Stimulated activated CD8-positive, alpha-beta memory T cell treated with anti-CD3 and anti-CD28 coated beads, Interleukin-4, amount 100 ng/mL, for 1 hour (primary cell): ENCODE measurements at places on chromosomes 7 and 10.

DNA sequence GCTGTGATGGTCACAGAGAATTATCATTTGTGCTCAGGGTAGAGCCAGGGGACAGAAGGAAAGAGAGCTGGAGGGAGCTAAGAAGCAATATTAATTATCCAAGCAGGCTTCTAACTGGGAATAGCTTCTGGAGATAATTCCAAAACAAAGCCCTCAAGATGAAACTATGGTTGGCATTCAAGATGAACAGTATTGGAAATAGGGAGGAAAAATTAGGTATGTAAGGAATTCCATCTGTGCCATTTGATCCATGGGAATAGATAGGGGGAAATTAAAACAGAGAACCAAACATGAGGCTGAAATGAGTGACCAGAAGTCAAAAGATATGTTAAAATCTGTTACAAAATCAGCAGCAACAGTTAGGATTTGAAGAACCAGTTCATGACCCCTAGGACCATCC, 75.3 kb downstream of the NDUFB2 start:
- DNase-seq: no peak

- no peak for DNase-seq
Observed at GRCh38 chr10:119084896-119085295, 4.3 kb upstream of the EIF3A start.

DNA sequence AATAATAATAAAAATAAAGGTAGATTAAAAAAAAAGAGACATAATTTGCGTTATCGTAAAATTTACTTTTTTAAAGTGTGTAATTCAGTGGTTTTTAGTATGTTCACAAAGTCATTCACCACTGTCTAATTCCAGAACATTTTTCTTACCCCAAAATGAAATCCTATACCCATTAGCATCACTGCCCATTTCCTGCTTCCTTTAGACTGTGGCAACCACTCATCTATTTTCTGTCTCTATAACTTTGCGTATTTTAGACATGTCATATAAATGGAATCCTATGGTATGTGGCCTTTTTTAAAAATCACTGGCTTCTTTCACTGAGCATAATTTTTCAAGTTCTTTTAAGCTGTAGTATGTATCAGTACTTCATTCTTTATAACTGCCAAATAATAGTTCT, 53.6 kb downstream of the KAT6B start:
- DNase-seq: no peak

DNA sequence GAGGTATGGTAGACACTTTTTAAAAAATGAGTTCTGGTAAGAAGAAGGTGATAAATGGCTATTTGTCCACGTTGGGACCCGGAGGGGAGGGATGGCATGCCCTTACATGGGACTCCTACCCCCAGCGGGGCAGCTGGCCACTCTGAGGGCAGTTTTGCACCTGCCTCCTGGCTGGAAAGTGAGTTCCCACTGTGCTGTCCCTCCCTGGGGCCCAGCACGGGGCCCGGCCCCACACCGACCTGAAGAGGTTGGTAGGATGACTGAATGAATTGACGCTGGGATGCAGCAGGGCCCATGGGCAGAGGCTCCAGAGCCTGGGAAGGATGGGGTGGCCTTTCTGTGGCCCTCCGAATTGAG, 601 bp upstream of the AEBP1 start:
- no peak for DNase-seq

- no peak for DNase-seq
Observed at GRCh38 chr7:24828891-24829661, 71.8 kb upstream of the GSDME start.

- no peak for DNase-seq
Observed at GRCh38 chr10:67790534-67791408, 47.2 kb downstream of the DNAJC12 start.

DNA sequence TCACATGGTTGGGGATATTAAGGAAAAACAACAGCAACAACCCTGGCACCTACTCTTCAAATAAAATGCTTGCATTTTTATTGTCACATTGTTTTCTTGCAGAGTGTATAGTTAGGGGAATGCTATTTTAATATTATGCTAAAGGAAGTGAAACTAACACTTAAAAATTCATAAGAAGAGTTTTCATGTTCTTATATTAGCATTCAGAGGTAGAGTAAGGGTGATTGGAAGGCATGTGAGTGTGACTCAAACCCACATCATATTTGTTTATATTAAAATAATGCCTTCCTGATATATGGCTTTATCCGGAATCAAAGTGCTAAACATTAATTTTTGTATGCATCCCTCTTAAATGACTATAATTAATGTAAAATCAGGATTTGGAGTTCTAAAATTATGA, 59.8 kb upstream of the TES start:
- no peak for DNase-seq
